ENCODE measurements at places on chromosomes 1 and 21.

- no peak for DNase-seq
These were observed 10.2 kb downstream of the SPSB1 start for GRCh38 chr1:9302745-9303524.

GRCh38 chr1:198775606-198776005 lies 136.8 kb downstream of the PTPRC start:
- DNase-seq = no peak

DNA sequence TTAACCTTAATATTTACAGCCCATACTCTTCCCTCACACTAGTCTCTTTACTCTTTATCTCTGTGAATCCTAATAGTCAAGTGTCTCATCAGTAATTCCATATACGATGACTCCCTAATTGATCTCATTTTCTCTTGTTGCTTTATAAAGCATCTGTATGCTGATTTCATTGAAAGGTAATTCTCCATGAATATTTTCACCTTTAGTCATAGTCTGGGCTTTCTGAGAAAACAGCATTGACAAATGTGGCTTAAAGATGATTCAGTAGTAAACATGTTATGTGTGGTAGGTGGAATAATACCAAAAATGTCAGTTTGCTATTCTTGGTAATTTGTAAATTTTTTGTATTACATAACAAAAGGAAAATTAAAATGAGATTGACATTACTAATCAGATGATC lies 1176.5 kb downstream of the NCAM2 start:
- no peak for DNase-seq

DNA sequence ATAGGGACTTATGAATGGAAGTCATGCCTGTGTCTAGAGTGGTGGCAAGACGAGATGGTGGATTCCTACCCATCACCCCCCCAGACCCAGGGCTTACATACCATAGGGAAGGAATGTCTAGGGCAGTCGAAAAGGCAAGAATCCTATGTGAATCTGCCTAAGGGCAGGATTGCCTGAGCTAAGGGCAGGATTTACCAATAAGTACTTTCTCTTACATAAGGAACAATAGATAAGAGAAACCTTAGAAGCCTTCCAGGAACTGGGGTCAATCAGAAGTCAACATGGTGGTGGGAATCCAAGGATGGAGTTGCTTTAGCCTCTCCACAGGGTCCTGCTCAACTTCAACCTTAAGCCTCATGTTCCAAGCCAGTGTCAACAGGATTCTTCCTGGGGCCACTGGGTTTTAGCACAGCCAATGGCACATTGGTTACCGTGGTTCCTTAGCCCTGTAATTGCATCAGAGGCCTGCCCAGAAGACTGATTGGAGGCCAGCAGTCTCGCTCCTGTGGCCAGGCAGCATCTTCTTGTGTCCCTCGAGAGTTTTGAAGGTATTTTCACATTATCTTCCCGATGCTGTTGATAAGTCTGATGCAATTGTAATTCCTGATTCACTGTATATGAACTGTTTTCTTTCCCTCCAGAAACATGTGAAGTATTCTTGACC lies 20.7 kb downstream of the BACE2 start:
- DNase-seq = no peak

GRCh38 chr1:189597083-189597482 lies 880.6 kb downstream of the BRINP3 start:
- no peak for DNase-seq

DNA sequence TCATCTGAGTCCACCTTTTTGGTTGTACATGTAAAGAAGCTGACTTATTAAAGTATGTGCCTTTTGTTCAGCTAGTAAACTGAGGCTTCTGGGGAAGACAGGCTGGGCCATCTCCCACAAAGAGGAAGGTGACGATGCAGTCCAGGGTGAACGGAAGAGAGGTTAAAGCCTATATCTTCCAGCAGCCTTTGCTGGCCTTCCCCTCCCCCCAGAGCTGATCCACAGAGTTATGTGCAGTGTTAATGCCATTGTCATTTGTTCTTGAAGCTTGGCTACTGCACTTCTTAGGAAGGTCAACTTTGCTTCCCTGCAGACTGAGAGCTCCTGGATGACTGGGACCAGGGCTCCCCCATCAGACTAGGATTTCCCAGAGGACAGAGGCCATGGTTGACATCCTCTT lies 2.2 kb downstream of the SLC30A2 start:
- DNase-seq = no peak

Measured in omental fat pad (tissue), 4 donors.